Hypothalamus (tissue), 51 donors: ENCODE measurements at places on chromosomes 4 and X.
A peak's percentile ranks its signal among the peaks of the same experiment; 100 is the strongest.

- DNase-seq, result peak; percentile 2
Measured at GRCh38 chrX:110563282-110563681, 204.6 kb downstream of the RTL9 start.

DNA sequence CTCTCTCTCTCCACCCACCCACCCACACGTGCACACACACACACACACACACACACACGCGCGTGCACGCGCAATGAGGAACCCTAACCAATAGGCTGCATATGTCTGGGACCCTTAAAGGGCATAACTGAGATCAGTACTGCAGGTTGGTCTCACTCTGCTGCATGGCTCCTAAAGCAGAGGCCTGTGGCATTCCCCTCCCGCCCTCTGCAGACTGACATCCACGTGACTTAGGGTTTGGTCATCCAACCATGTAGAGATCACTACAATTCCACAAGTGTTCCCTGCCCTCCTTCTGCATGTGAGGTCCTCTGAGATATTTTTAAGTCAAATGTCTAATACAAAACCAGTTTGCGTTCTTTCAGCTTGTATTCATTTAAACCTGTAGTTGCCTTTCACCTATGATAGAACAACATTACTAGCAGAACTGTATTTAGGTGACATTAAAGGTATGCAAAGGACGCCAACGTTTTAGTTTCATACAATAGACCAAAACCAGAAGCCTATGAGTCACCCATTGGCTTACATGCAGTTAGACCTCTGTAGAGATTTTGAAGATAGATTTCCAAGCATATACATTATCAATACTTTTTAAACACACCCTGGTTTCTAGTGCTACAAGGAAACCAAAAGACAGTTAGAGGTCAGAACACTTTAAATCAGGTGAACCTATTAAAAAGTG lies 10.1 kb downstream of the XAGE5 start:
- no peak for DNase-seq

- DNase-seq, result no peak
Measured at GRCh38 chrX:12234534-12235329, 96.5 kb downstream of the FRMPD4 start.

DNA sequence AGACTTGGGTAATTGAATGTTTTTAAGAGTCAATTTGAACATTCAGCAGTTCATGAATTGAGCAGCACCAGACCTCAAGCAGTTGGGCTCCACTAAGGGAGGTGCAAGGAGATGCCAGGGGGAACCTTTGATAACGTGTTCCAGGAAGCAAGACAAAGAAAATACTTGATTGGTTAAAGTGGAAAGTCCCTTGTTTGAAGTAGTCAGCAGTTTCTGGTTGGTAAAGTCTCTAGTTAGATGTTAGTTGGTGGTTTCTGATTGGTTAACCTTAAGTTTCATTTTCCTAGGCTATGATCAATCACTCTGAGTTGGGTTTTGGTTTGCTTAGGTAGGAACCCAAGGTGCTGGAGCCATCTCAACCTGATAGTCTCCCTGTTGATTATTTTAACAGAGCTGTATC lies 4.0 kb downstream of the HERC6 start:
- no peak for DNase-seq

GRCh38 chr4:81106150-81106549 lies 75.6 kb downstream of the BMP3 start:
- no peak for DNase-seq

DNA sequence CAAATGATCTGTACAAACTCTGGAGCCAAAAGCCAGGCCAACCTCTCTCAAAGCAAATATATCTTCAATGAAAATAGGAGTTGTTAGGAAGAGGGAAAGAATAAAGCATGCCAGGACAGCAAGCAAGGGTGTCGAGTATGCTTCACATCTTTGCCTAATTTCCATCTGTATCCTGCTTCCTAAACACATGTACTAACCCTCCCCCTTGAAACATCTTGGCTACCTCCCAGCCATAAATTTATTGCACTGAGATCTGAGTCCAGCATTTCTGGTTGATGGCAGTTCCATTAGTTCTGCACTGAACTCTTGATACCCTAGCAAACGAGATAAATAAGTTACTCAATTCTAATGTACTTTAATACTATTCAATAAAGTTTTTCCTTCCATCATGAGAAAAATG lies 430.5 kb upstream of the TRAM1L1 start:
- no peak for DNase-seq

- no peak for DNase-seq
Measured at GRCh38 chr4:145743641-145744040, 63.7 kb downstream of the C4orf51 start.

DNA sequence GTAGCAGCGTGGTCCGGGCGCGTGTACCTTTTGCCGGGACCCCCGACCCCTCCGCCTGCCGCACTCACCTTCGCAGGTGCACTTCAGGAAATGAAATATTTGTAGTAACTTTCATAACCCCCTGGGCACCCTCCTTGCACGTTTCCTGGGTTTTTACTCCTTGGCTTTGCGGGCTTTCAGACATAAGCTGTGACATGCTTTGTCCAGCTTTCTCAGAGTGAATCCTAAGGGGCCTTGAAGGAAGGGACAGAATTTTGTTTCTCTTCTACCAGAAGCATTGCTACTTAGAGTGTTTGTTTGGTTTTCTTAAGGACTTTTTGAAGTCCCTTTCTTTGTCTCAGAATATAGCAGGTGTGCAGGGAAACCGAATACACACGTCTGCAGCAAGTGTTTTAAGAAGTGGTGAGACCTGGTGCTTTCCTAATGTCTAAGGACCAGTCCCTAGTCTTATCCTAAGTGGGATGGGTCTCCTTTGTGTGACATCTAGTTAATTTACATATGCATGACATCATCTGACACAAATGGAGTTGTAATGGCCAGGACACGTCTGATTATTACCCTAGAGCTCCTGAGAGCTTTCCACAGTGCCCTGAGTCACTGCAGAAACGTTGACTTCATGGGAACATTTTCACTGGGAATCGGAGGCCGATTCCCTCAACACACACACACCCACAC lies 1.3 kb downstream of the FAM149A start:
- DNase-seq, result no peak

DNA sequence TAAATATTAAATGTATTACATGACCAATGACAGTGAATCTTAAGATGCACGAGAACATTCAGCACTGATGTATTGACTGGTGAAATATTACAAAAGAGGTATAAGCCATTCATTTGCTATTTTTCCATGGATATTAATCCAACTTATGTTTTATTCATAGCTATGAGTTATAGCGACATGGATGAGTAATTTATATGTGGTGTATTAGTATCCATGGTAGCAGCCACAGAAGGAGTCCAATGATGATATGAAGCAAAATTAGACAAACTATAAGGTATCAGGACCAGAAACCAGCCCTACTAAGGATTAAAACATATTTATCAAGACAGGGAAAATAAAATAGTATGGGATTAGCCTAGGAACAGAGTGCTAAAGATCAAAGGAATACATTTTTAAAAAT lies 50.7 kb downstream of the THAP9 start:
- no peak for DNase-seq

- DNase-seq, result no peak
Measured at GRCh38 chrX:94560930-94561329, 886.9 kb downstream of the FAM133A start.

GRCh38 chr4:116531026-116531425 lies 554.4 kb downstream of the TRAM1L1 start:
- DNase-seq, result no peak

DNA sequence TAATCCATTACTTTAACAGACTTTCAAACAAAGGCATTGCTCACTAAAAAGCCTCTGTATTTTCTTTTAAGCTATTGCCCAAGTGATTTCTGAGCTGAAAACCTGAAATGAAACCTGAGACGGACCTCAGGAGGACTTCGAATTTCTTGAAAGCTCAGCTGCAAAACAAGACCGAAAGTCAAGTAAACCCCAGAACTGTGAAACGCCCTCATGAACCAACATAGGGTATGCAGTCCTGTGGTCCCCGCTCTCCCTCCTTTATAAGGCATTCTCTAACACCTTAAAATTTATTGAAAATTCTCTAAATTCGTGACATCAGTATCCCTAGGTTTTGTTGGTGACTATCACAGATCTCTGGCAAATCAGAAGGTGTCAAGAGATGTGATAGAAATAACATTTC lies 91.8 kb downstream of the SHISA3 start:
- no peak for DNase-seq

DNA sequence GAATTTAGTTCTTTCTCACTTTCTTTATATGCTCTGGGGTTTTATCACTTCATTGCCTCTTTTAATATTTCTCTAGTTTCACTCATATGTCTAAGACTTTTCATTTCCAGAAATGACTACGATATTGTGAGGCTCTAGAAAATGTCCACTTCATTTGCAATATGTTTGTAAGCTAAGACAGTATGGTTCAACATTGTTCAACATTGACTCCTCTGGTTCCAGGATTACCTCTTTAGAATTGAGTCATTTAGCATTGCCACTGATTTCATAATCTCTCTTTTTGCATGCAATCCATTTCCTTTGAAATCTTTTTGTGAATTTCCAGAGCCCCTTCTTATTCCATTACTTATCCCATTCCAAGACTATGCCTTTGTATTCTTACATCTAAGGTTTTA lies 32.3 kb downstream of the BBS12 start:
- no peak for DNase-seq

- DNase-seq, result no peak
Measured at GRCh38 chrX:120120223-120120622, 4.5 kb upstream of the RHOXF1 start.

- no peak for DNase-seq
Measured at GRCh38 chr4:3699261-3699660, 66.9 kb upstream of the ADRA2C start.

DNA sequence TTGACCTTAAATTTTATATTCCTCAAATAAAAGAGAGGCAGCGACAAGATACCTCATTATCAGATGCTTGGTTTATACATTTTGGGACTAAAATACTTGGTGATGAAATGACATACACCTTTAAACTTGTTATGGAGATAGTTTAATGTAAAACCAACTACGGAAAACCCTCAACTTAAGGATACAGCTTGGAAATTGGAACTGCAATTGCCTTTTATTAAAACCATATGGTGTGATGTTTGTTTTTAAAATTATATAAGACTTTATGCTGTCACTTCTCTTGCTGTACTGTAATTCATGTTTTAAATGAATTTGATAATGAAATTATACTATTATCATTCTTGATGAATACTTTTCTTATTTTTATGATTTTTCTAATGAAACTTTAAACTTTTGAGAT lies 25.9 kb downstream of the METTL14 start:
- DNase-seq, result no peak

DNA sequence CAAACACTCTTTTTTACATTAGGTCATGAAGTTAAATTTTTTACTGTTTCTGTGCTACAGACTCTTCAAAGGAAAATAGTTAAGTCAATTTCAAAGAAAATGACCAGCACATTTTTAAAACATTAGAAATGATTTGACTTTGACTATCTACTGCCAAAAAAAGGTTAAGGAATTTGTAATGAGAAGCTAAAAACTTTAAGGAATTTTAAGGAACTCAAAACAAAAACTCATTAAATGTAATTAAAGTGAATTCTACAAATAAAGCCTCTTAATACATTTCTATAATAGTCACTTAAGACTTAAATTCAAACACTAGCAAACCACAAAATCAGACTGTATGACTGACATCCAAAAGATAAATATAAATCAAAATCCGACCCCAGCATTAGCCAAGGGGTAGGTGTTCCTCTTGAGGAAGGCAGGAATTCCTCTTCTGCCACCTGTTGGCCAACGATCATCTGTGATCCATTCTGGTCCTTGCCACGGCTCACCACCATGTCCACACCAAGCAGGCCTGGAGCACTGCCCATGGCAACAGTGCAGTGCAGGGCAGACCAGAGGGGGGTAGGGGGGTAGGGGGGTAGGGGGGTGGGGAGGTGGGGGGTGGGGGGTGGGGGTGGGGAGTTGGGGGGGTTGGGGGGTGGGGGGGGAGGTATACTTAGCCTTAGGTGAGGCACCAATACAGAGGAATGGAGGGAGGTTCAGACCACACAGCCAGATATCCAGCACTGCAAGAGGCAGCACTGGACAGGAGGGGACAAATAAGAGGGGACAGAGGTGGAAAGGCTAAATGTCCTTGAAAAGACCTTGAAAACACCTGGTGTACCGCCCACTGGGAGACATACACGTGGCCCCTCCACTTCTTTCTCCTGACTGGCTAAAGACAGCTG lies 287.4 kb downstream of the CHIC1 start:
- no peak for DNase-seq

DNA sequence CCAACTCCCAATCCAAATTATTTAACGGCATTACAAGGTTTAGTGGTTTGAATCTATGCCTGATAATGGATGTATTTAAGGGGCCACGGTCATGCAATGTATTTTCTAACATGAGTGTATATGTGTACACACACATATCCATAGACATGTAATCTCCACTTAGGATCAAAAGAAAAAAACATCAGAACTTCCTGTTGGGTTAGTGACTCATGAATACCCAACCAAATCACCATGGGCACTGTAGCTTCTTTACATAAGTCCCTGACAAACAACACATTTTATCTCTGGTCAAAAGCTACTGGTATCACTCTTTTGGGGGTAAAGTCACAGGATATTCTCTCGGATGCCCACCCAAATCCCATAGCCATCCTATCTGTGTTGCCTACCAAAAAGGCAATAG lies 36.5 kb upstream of the TFDP3 start:
- DNase-seq, result no peak

DNA sequence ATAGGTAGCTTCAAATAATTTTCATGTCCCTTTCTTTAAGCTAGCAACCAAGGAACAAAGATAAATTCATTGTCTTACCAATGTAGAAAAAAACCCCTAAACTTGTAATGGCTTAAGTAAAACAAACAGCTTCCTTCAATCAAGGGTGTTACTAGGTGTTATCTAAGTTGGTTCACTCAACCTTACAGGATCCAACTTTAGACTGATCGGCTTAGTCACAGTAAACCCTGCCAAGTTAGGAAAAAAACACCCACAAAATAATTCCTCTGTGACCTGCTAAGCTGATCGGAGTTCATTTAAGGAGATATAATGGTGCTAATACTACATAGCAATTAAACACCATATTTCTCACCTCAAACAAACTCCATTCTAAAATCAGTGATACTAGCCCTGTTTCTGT lies 10.1 kb downstream of the AIFM1 start:
- DNase-seq, result no peak

DNA sequence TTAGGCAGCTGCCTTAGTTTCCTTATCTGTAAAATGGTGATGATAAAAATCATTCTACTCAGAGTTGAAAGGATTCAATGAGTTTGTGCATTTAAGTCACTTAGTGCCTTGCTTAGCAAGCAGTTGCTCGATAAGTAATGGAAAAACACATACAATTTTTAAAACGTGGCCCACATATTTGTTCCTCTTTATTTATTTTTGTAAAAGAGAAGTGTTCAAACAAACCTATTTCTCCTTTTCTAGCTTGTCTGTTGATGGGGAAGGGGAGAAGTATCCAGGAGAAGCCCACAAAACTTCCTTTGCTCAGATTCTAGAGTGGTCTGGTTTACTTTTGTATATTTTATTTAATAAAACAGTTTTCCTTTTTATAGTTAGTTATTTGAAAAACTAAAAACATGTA lies 3.3 kb upstream of the HPGDS start:
- no peak for DNase-seq

DNA sequence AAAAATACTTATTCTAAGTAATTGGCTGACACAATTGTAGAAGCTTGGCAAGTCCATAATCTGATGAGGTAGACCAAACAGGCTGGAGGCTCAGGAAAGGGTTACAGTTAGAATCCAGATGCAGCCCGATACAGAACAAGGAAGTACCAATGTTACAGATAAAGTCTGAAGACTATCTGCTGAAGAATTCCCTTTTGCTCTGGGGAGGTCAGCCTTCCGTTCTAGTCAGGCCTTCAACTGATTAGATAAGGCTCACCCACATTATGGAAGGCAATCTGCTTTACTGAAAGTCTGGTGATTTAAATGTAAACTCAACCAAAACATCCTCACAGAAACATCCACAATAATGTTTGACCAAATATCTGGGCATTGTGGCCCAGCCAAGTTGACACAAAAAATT lies 7.4 kb upstream of the DYNLT3 start:
- DNase-seq, result no peak
